ENCODE measurements at places on chromosomes 2 and 18.
A peak's percentile ranks its signal among the peaks of the same experiment; 100 is the strongest.

DNA sequence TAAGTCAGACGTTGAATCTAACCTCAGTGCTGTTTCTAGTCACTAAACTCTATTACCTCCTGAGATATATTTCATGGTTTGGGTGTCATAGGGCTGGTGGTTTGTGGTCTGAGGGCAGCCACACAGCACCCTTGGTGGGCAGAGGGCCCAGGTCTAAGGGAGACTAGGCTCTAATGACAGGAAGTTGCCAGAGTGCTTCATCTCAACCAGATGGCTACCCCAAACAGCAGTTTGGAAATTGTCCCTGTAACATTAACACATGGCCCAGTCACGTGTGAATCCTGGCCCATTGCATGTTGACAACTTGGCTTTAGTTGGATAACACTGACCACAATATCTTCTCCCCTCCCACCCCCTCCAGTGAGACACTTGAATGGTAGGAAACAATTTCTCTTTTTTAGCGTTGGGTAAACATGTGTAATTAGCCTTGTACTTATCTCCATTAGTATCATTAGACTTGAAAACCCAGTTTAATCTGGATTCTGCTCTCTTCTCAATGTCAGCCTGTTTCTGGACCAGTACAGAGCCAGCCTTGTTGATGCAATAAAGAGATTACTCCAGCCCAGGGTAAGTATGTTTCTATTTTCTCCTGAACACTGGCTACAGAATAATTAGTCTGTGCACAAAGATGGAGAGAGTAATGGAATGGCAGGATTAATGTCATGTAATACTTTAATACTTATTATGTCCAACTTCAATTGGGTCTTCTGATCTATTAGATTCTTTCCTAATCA, 187.8 kb upstream of the SIX3 start:
- DNase-seq, result no peak

GRCh38 chr2:59665021-59665420, 888.4 kb downstream of the BCL11A start:
- no peak for DNase-seq

DNA sequence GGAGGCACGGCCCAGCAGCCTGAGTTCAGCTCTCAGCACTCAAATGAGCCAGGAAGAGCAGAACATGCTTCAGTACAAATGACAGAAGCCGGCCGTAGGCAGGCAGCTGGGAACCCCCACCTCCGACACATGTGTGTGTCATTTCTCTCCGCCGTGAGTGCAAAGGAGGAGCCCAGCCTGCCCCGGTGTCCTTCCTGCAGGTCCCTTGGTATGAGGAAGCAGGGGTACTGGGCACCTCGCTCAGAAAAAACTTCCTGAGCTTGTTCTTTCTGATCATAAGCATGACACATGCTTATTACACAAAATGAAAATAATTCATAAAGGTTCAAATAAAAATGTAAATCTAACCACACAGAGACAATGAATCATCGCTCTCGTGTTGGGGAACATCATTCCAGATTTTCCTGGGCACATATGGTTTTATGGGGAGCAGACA, 35.3 kb downstream of the KCNF1 start:
- no peak for DNase-seq

- no peak for DNase-seq
These were observed 36.2 kb upstream of the CNGA3 start for GRCh38 chr2:98310010-98310409.

DNA sequence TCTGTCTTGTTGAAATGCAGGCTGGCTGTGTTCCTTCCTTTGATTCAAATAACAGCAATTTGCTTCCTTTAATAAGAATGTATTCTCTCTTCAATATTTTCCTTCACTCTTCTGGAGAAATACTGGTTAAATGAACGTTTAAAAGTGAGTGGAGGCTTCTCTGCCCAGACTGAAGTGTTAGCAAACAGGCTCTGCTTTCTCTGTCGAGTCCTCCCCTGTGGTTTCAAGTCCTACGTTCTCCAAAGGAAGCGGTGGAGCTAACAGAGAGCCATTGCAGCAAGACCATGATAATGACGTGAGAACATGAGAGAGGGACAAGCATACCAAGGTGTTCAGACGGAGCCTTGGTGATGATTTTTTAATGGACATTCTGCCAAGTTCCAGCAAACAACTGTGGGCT, 26.2 kb upstream of the PID1 start:
- DNase-seq, result no peak

DNA sequence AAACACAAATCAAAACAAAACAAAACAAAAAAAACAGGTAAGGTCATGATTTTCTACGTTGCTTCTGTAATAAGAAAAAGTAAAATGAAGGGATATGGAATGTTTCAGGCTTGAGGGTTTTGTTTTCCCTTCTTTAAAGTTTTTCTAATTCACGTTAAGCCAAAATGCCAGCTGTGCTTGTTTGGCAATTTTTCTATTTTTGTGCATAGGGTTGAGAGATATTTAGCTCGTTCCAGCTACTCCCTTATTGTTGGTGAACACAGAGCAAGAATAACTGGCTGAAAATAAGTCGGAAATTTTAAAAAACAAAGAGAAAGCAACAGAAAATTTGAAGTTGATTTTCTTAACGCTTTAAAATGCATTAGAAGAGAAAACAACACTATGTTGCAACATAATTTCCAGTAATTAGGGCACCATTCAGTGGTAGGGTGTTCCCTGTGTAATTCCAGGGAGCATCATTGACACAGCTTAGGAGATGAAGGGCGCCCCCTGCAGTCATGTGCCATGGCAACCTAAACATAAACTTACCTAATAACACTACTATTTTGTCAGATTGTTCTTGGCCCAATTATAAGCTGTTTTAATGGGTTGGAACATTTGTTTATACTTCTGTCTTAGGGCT, 99.5 kb downstream of the DTNA start:
- no peak for DNase-seq

- no peak for DNase-seq
These were observed 21.8 kb upstream of the KCNJ13 start for GRCh38 chr2:232798187-232798586.

DNA sequence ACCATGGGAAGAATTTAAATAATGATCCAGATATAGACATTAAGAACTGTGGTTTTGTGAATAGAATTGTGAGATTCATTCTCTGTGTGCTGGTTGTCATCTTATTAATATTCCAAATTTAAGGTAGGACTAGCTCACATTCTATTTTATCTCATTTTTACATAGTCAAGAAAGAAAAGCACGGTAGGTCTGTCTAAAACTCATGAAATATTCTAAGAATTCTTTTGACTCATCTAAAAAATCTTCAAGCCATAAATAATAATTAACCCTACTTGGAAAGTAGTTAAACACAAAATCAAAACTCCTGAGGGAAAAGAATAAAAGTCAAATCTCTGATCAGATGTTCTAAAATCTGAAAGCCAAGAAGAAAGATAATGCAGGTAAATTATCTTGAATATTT, 388.8 kb upstream of the CHAC2 start:
- no peak for DNase-seq

DNA sequence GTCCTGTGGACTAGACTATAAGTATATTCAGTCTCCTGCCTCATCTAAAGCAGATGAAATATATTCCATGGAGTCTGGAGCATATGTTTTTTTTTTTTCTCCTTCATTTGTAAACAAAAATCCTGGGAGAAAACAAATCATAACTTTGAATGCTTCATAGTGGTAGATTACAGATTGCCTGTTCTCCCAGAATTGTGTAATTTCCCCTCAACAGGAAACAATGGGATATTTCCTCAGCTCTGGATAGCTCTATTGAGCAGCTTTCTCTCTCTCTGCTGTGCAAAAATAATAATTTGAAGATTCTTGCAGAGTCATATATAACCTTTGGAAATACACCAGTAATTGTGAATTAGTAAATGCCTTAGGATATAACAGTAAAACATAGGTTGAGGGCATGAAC, 1406.6 kb upstream of the ACVR2A start:
- no peak for DNase-seq

DNA sequence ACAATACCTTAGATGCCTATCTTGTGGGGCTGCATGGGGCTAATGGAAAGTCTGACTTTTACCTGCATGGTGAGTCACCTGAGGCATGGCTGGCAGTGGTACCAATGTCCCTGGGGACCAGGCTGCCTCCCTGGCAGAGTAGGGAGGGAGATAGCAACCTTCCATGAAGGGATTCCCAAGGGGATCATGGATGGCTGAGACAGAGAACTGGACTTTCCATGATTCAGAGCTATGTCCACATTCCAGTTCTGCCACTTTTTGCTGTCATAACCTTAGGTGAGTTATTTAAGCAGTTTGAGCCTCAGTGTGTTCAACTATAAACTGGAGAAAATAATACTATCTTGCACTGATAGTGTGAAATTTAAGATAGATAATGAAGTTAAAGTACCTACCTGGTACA, 178.6 kb downstream of the SETBP1 start:
- DNase-seq, result no peak

DNA sequence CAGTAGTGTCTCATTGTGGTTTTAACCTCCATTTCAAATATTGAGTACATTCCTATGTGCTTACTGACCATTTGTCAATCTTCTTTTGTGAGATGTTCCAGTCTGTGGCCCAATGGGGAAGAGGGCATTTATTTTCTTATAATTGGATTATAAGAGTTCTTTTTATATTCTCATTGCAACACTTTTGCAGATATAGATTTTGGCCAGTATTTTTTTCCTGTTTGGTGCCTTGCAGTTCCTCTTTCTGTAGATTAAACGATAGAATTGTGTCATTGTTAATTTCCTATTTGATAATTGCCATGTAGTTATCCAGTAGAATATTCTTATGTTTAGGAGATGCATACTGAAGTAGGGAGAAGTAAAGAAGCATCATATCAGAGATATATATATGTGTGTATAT, 56.4 kb upstream of the CYTIP start:
- DNase-seq, result peak; percentile 55

DNA sequence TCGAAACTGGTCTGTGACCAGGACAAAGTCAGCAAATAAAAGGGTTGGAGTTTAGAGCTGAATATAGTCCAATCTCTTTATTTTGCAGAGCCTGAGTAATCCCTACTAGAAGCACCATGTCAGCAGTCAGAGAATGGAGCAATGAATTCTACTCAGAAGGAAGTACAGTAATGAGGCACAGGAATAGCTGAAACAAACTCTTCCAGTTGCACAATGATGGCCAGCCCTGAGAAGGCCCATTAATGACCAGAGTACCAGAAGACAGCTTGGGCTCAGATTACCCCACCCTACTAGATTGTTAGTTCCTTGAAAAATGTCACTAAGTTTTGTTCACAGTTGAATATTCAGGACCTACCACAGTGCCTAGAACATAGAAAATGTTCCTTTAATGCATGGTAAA, 40.3 kb upstream of the SCG2 start:
- no peak for DNase-seq

DNA sequence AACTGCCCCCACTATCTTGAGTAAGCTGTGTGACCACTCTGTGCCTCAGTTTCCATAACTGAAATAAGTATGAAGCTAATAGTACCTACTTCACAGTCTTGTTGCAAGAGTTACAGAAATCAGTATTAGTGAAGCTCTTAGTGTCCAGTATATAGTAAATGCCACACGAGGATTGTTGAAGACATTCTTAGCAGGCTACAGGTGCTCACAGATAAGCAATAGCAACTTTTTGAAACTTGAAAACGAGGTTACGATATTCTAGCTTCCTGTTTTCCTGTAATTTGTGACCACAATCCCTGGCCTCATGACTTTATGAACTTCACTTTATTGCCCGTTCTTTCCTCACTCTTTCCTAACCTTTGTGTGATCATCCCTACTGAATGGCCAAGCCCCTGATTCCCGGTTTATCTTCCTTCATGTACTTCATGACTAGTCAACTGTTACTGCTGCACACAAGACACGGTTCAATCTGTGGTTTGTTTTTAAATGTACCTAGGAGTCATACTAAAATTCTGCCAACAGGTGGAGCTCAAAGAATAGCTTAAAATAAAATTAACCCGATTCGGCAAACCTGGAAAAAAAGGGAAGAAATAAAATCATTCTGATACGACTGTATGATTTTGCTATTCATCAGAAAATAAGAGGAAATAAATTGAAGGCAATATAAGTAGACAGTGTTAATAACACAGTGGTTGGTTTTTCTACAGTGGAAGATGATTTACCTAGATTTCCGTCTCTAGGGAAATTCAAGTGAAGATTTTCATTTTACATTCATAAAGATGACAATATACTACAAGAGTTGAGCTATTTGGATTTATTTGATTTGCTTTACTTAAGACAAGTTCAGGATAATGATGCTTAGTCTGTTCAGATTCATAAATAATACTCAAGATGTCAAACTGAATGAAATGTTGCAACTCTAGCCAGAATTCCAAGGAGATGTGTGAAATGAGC, 38.1 kb upstream of the STAT1 start:
- peak; percentile 93 for DNase-seq

- DNase-seq, result no peak
These were observed 12.5 kb upstream of the HNRNPLL start for GRCh38 chr2:38615237-38615636.

DNA sequence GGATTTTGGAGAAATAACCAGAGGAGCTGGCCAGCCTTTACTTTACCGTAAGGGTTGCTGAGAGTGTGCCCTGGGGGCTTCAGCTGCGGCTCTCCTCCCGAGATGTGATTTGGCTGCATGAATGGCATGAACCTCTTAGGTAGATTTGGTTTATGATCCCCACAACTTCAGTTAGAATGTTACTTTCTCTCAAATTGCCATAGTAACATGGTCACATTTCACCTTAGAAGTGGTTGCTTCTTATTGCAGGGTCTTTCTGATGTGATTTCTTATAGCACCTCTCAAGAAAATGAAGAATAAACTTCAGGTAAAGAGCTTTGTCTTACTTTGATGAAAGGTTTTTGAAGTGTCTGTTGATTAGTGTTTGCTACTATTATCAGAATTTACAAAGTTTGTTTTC, 5.6 kb downstream of the PLCL1 start:
- DNase-seq, result no peak

- DNase-seq, result no peak
These were observed 206.1 kb downstream of the TFCP2L1 start for GRCh38 chr2:121078899-121079298.

DNA sequence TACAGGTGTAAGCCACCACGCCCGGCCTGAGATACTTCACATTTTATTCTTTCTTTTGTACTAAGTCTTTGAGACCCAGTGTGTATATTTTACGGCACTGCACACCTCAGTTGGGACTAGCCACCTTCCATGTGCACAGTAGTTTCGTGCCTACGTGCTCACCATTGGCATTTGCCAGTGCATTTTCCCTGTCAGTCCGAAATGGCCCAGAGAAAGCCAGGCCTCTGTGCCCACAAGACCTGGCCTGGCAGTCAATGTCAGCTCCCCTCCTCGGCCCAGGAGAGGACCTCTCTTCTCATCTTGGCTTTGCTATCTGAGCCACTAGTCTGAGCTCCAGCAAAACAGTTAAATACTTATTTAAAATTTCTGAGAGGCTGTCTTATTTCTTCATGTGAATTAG, 147.8 kb upstream of the KLHL29 start:
- DNase-seq, result no peak

DNA sequence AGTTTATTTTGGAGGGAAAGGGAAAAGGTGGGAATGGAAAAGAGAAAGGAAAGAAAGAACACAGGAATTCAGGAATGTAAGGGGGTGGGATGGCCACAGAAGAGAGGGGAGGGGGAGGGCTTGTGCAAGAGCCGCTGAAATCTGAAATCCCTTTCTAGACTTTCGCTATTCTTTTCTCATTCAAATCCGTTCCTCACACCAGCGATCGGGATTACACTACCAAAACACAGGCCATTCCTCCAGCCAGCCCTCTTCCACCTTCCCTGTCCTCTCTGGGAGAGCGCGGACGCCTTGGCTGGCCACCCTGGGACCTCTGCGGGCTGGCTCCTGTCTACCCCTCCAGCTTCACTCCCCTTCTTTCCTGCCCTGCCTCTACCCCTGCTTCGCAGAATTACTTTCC, 102.3 kb downstream of the CDCA7 start:
- DNase-seq, result no peak
